Suprapubic skin (tissue), 4 donors: ENCODE measurements at places on chromosomes 12 and 14. TPM values are rescaled to one million over a fixed set of nuclear protein-coding genes. Genes with fewer than 3 reads are reported as not detected.

GRCh38 chr14:28774764-28775735 lies 8.5 kb downstream of the FOXG1 start:
- DNase-seq = no peak

GRCh38 chr12:95262808-95263207 lies 45.2 kb downstream of the VEZT start:
- DNase-seq = no peak

PLXNC1 gene
- 15.6 TPM for total RNA-seq

MAP3K9 gene
- 12.6 TPM for total RNA-seq

ZFYVE21 gene
- 190 TPM for total RNA-seq
